ENCODE measurements at places on chromosomes 16 and 17. TPM values are rescaled to one million over a fixed set of nuclear protein-coding genes. Genes with fewer than 3 reads are reported as not detected.

DYNLRB2 gene
- total RNA-seq = not detected

SEC14L5 gene
- total RNA-seq = 23.5 TPM

POLR3K gene
- total RNA-seq = 11.3 TPM

SUZ12 gene
- total RNA-seq = 14.0 TPM
